Stimulated activated CD8-positive, alpha-beta memory T cell treated with anti-CD3 and anti-CD28 coated beads, Interleukin-2, amount 100 ng/mL, for 48 hours (primary cell): ENCODE measurements at places on chromosomes 2 and 18.

DNA sequence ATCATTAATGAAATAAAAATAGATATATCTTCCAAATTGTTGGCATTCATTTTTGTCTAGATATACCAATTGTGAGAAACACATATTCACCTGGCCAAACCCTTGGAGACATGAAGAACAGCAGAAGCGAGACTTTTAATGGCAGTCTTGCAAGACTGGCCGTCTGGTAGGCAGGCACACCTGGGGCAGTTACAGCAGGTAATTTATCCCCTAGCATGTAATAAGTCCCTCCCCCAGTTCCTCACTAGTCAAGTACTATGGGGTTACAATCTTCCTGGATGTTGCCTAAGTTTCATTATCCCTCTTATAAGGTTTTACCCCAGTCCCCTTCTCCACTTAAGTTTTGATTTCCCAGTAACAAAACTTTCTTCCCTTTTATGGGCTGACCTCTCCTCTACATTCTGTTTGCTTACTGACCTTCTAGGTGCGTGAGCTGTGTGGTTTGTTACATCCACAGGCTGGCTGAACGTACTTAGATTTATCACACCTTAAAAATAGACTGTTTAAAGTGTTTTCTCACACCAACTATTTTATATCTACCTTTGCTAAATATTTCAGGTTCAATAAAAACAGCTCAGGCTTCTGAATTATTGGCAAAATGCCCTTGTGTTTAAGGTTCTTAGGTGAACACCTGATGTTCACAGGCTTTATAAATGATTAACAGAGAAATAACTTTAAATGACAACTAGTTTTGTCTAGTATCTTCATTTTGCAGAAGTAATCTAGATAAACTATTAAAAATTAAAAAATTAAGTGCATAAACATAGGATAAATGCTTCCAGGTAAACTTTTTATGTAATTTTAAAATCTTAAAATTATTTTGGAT, 365.0 kb upstream of the TFPI start:
- no peak for DNase-seq

DNA sequence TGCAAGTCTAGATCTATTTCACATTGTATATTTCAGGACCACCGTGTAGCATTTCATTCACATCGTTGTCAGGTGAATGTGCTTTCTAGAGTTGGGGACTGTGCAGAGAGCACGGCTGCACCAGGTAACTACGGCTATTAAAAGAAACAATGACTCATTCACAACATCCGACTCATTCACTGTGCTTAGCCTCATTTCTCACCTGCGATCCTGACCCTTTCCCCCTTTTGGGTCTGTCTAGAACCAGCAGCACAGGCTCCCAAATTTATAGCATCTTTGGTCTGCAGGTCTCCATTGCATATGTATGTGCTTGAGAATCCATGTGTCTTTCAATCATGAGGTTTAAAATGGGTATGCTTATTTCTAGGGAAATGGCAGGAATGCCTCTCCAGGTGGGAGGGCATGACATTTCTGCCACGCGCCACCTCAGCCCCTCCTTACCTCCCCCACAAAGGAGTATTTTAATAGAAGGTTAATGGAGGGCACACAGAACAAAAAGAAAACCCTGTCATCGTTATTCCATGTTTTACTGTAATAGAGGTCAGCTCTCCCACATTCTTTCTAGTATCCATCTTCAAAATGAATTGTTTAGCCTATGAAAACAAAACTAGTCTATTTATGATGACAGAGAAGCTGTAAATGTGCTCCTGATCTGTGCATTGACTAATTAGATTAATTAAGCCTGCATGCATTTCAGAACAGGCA, 246.7 kb upstream of the EPHA4 start:
- no peak for DNase-seq

- no peak for DNase-seq
These were observed 44.1 kb downstream of the NEDD4L start for GRCh38 chr18:58087928-58088690.

- no peak for DNase-seq
These were observed 96.4 kb downstream of the COBLL1 start for GRCh38 chr2:164745012-164745797.

DNA sequence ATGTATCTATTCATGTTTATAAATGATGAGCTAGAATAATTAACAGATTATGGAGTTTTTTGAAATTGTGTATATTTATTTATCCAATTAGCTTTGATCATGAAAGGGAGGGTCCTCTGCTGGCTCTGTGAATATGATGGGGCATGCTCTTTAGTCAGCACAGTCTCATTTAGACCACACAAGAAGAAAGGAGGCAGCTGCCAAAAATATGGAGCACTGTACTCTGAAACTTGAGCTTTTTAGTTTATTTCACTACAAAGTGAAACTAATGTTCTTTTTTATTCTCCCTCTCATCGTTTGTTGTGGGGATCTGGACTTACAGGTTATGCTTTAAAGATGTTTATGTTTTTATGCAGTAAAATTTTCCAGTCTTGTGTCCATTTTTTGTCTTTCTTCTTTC, 266.9 kb upstream of the GULP1 start:
- no peak for DNase-seq
